ENCODE measurements at places on chromosomes 12 and 14. TPM values are rescaled to one million over a fixed set of nuclear protein-coding genes. Genes with fewer than 3 reads are reported as not detected.

The NCAPD2 gene
- polyA plus RNA-seq: 15.0 TPM

The KSR2 gene
- not detected for polyA plus RNA-seq

The TMEM121 gene
- polyA plus RNA-seq: not detected

DNA sequence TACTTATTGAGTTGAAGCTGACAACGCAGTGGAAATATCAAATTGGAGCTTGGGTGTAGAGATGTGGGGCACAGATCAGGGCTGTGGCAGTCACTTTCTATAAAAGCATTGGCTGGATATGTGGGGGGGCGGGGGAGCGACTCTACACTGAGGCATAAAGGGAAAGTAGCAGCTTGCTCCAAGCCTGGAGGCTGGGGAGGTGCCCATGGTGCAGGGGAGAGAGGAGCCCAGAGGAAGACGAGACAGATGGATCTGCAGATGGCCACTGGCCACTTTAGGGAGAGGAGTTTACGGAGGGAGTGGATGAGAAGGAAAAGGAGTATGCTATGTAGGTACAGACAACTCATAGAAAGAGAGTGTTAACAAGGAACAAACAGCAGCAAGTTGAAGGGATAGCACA lies 13.5 kb upstream of the NGB start:
- H3K27ac ChIP-seq: no peak overlapping the region
- no peak overlapping the region for H3K4me3 ChIP-seq
- H3K27me3 ChIP-seq: no peaks in the 10 kb centered on the region
- H3K4me1 ChIP-seq: no peaks in the 10 kb centered on the region
- no peak for DNase-seq

GRCh38 chr14:102363182-102363943 lies 622 bp downstream of the TECPR2 start:
- peak overlapping the region; percentile 90 for H3K4me3 ChIP-seq
- H3K4me1 ChIP-seq: peaks cover 31% of the 10 kb centered on the region
- H3K36me3 ChIP-seq: peaks cover 8% of the 10 kb centered on the region
- H3K27me3 ChIP-seq: no peaks in the 10 kb centered on the region
- peak overlapping the region; percentile 39 for H3K27ac ChIP-seq

DNA sequence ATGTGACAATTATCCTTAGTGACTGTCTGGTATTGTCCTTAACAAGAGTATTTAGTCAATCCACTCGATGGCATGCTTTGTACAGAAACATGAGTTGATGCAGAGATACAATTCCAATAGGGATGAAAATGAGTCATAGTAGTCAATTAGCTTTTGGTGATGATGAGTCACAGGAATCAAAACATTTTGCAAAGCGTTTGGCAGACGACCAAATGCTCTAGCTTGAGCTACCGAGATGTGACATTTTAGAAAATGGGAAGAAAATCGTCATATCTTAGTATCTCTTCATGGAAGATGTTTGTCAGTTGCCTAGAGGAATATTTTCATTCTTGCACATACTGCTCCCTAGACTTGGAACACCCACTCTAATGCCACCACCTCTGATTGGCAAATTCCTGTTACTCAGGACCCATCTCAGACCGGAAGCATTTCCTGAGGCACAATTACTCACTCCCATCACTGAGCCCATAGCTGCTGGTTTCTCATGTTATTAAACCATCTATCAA lies 95.0 kb downstream of the LMNTD1 start:
- H3K4me1 ChIP-seq: peaks cover 8% of the 10 kb centered on the region
- no peak for DNase-seq
- H3K27me3 ChIP-seq: no peaks in the 10 kb centered on the region
- H3K36me3 ChIP-seq: no peaks in the 10 kb centered on the region

Measured in CD14-positive monocyte (primary cell).